ENCODE measurements at places on chromosomes 6 and 20.

GRCh38 chr20:34998331-34998950 lies 42.8 kb downstream of the MYH7B start:
- no peak for DNase-seq

GRCh38 chr20:19451923-19452295 lies 239.5 kb downstream of the SLC24A3 start:
- DNase-seq = no peak

DNA sequence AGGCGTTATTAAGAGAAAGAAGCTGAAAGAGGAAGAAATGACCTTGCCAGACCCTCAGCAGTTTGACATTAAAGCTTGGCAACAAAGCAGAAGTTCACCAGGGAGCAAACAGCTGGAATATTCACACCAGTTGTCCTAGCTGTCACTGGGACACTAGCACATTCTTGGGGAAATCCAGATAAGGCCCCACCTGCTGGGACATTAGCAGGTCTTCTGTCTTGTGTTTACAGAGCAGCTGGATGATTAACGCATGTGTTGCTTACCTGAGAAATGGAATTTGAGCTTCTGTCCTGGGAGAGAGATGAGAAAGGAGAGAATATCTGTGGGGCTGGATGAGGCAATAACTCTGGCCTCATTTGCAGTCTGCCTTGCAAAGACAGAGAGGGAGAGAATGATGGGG lies 137.6 kb upstream of the RIN2 start:
- DNase-seq = no peak

DNA sequence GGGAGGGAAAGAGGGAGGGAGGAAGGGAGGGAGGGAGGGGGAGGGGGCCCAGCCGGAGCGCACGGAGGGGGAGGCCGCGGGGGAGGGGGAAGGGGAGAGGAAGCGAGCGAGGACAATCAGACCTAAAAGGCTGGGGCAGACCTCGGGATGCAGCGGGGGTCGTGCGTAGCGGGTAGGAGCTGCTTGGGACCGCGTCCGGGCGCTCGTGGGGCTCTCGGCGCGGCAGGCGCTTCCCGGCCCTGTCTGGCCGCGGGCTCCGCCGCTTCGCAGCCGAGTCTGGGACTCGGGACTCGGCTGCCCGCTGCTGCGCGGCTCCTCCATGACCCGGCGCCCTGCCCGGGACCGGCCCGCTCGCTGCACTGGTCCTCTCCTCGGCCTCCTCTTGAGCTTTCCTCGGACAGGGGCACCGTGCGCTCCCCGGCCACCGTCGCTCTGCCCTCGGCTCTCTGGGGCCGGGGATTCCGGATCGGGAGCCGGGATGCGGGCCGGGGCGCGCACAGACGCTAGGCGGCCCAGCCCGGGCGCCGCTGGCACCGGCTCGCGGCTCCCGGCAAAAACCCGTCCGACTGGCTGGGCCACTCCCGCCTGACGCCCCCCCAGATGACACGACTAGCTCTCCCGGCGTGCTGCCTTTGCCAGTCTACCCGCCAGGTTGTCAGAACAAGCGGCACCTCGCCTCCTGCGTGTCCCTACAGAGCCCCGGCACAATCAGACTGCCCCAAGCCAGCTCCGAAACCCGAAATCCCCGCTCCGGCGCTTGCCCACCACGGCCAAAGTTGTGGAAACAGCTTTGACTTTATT lies 2.2 kb downstream of the TFAP2A start:
- no peak for DNase-seq

DNA sequence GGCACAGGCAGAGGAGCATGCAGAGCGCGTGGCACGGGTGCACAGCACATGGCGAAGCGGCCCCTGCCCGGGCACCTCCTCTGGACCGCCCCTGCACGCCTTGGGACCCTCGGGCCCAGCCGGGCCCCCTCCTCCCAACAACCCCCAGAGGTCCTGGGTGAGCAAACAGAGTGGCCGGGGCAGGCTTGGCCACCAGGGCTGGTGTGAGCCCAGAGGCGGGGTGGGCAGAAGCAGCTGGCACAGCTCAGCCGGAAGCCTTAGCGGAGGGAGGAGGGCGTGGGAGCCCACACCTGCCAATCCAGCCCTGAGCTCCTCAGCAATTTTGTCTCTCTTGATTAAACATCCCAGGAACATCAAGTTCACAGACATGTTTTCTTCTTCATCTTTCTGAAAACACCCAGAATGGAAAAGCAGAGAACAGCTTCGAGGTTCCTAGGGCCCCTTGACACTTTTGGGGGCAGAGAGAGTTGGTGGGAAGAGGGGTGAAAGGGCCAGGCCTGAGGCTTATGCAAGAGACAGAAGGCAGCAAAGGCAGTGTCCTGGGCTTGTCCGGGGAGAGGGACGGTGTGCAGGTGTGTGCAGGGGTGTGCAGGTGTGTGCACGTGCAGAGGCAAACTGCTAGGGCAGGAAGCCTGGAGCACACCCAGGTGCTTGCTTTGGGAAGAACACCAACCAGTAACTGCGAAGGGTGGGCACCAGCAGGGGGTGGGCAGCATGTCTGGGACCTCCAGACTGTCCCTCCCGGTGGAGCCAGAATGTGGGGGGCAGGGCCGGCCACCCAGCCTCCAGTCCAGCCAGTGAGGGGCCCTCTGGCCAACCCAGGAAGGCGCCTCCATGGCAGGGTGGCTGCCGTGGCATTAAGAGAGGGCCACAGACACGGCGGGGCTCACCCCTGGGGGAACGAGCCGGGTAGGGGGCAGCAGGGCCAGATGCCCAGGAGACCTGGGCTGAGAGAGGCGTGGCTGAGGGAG lies 4.8 kb downstream of the HRH3 start:
- no peak for DNase-seq

- no peak for DNase-seq
Measured at GRCh38 chr20:9514461-9515213, at the start of gene LAMP5. Gene LAMP5, plus strand, starts transcription at chr20:9514590. Its CDS starts 263 bp downstream, at chr20:9514853.

DNA sequence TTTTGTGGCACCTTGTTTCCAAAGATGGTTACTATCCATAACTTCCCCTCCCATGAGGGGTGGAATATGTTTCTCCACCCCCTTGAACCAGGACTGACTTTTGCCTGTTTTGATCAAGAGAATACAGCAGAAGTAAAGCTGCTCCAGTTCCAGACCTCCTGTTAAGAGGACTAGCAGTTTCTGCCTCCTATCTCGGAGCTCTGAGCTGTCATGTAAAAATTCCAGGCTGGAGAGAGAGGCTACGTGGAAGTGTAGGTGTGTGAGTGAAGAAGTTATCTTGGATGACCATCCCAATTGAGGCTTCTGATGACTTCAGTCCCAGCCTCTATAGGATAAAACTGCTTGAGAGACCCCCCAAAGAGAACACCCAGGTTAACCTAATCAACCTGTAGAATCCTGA lies 511.7 kb upstream of the IMPG1 start:
- no peak for DNase-seq

- DNase-seq = no peak
Measured at GRCh38 chr6:40386200-40386599, 201.0 kb downstream of the LRFN2 start.

DNA sequence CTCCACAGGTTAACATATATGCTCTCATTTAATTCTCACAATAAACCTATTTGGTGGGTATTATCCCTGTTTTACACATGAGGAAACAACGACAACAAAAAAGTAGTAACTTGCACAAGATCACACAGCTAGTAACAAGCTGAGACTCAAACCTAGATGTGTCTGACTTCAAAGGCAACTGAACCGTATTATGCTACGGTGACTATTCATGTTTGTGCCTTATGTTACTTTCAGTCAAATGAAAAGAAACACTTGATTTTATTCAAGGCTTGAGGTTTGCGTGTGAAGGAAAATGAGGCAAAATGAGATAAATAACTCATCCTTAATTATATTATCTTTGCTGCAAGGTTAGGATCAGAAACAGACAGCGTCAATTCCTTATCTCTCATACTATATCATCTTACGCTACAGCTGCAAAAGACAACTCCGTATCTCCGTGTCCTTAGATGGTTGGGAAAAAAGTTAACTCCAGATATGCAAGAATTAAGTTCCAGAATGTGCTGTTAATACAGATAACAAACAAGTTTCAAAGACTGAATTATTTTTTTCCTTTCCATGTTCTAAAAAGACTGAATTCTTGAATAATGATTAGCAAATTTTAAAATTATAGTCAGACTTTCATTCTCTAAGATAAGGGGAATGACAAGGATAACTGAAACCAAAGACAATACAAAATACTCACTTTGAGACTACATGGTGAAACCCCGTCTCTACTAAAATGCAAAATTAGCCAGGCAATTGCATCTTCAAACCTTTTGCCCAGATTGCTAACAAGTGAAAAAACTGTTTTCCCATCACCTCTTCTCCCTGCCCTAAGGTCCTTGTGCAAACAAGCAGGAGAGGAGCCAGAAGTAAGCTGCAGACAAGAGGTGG lies 27.8 kb downstream of the STAU1 start:
- no peak for DNase-seq

DNA sequence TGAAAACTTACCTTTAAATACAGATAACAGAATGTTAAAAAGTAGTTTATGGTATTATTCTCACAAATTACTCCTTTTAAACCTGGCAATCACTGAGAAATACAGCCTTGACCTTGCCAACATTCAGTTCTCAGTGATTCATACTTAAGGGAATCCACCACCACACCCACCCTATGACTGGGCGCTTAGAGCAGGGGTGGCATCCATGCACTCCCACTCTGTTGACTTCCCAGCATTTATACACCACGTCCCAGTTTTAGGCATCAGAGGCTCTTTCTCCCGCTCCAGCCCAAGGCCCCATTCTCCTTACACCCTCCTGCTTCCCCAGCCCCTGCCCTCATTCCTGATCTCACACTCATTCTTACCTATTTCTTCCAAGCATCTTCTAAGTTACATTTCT lies 16.3 kb downstream of the TRAF3IP2 start:
- DNase-seq = no peak

DNA sequence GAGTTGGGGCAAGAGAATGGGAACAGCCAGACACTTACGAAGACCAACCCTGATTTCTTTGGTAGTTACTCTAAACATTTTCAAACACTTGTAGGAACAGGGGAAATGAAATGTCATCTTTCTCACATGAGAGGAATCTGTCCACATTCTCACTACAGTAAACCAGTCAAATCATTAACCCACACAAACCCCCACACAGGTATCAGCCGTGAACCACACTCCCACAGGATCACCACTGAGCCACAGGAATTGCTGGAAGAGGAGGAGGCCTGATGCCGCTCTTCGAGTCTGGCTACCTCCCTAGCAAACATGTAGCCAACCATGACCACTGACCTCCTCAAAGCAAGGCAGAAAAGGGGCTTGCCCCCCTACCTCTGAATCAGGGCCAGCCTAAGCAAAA lies 6.9 kb upstream of the RSPO3 start:
- DNase-seq = no peak

DNA sequence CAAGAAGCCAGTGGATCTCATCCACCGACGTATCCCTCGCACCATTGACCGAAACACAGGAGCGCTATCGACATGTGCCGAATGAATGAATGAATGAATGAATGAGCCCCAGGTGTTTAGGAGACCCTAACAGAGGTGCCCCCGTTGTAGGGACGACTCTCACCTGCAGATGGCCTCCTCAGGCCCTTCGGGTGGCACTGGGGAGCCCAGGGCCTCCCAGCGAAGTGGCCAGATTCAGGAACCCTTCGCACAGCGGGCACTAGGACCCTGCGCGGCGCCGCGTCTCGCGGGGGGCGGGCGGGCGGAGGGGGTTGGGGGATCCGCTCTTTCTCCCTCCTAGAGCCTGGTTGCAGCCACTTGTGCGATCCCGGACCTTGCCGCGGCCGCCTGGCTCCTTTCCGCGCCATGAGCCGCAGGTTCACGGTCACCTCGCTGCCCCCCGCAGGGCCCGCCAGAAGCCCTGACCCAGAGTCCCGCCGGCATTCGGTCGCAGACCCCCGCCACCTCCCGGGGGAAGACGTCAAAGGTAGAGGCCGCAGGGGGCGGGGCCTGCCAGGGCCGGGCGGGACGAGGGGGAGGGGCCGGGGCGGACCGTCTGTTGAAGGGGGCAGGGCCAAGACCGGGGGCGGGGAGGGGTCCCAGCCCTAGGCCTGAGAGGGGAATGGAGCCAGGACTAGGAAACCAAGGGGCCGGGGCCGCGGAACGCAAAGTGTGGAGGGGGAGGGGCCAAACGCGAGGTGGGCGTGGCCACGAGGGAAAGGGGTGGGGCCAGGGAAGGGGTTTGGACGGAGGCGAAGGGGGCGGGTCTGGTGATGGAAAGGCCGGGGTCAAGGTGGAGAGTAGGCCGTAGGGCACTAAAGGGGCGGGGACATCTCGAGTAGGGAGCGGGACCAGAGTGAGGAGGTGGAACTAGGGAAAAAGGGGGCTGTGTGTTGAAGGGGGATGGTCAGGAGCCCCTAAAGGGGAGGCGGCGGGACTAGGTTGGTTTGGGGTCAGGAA lies 7.4 kb upstream of the SLC12A5 start:
- no peak for DNase-seq

DNA sequence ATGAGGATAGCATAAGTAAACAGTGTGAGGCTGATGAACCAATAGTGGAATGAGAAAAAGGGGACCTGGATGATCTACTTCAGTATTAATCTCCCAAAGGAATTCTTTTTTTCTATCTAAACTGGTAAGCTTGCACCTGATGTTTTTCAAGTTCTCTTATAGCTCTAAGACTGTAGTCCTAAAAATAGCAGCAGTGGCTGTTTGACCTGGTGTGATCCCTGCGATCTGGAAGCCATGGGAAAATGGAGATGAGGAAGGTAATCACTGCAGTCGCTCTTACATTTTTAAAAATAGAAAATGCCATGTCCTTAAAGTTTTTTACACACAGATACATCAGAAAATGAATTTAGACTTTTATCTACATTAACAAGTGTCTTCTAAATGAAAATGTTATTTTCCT lies 926.4 kb upstream of the SLC35B3 start:
- no peak for DNase-seq

DNA sequence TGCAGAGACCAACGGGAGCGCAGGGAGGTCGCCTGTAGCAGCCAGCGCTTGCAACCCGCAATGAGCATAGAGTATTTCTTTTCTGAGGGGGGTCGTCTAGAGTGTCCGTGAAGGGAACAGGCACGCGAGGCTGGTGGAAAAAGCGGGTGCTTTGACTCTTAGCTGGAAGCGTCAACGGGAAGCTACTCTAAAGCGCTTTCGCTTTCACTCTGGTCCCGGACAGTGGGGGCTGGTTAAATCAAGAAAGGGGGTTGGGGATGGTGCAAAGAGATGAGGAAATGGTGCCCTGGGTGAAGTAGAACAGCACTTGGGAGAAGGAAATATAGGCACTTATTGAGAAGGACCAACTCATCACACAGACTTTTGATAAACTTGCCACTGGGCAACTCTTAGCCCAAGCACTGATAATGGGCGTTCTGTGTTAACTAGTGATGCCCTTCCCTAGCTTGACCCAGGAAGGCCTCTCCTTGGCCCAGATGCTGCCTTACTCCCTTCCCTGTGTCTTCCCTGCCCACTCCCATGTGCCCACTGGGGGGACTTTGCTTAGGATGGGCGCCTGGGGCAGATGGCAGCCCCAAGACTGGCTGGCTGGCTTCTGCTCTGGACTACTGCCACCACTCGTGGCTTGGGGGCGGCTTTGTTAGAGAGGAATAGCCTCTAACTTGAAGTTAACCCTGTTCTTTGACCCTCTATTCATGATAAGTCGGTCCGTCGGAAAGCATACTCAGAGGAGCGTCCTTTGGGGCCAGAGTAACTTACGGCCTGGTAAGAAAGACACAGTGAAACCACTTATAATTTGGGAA lies 585 bp downstream of the PSMB9 start:
- peak; percentile 41 for DNase-seq

- no peak for DNase-seq
Measured at GRCh38 chr6:506920-507622, 115.5 kb downstream of the IRF4 start.

Data from left ventricle myocardium inferior (tissue), 1 donor.